ENCODE measurements at places on chromosomes 2 and 18.

DNA sequence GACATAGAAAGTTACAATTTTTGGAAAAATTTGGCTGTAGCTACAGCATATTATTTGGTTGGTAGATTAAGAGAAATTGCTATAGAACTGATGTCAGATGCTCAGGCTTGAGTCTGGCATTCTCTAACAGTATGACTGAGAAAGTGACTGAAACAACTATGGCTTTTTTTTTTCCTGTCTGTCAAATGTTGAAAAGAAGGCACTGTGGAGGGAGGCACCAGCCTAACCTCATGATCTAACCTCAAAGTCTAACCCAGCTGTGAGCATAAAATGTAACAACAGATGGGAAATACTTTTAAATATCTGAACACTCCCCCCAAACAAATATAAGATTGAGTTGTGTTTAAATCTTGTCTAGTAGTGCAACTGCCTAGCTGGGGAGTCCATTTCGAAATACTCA, 629.1 kb downstream of the LRP1B start:
- no peak for DNase-seq

DNA sequence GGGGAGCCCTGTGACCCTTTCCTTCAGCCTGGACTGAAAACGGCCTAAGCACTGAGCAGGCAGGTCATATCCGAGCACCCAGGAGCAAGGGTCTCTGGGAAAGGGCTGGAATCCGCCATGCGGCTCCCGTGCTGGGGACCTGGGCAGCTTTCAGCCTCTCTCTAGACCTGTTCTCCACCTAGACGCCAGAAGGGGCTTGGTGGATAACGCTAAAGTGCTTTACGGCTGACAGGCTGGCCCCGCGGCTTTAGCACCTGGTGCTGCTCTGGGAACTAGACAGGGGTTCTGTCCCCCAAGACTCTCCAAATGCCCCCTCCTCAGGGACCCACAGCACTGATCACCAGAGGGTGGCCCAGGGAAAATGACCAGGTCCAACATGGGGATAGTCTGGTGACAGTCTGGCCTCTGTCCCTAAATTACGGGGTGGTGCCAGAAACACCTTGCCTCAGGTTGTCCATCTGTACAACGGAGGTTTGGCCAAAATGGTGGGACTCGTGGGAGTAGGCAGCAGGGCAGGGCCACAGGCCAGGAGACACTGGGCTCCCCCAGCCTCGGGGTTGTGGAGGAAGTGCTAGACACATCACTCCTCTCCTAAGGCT, 13.0 kb downstream of the SDC1 start:
- no peak for DNase-seq

- no peak for DNase-seq
Observed at GRCh38 chr2:219475278-219475677, 23.4 kb upstream of the GMPPA start.

DNA sequence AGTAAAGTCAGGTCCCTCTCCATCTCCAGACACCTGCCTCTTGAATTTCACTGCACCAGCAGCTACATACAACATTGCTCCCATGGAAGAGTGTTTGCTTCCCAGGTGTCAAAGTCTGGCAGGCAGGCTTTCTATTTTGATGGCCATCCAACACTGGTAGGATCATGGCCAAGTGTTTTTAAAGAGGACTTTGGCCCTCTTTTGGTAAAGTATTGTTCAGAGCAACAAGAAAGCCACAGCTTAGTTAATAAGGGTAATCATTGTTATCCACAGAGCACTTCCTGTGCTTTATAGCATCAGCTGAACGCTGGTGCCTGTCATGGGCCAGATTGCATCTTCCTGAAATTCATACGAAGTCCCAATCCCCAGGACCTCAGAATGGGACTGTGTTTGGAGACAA, 133.2 kb downstream of the NCK2 start:
- no peak for DNase-seq

GRCh38 chr2:182893666-182894065, 27.2 kb upstream of the FRZB start:
- no peak for DNase-seq

DNA sequence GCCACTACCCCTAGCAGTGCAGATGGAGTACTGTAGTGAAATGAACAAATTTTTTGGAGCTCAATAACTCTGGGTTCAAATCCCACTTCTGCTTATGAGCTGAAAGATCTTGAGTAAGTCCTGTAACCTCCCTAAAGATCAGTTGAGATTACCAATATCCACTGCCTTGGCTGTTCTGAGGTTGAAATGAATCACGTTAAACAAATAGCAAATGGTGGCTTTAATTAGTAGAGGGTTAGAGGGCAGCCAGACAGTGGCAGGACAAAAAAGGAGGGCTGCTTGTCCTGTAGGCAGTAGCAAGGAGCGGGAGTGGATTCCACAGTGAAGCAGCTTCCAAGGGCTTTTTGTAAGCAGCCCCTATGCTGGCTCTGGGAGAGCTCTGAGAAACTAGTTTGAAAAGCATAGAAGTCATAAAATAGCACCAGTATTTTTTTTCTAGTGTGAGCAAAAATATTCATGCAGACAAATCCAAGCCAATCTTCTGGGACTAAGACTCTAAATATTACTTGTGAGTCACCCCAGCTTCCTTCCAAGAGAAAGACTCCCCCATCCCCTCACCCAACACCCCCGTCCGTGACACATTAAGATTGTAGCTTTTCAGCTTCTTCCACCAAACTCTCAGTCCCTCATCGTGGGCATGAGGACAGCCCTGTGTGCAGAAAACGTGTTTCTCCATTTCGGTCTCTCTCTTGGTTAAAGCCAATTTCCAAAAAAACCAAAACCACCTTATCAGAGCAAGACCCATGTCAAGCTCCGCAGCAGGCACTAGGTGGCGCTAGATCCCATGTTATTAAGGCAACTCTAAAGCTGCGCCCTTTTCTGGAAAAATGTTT, 123.5 kb upstream of the LGALSL start:
- DNase-seq: peak; percentile 71

DNA sequence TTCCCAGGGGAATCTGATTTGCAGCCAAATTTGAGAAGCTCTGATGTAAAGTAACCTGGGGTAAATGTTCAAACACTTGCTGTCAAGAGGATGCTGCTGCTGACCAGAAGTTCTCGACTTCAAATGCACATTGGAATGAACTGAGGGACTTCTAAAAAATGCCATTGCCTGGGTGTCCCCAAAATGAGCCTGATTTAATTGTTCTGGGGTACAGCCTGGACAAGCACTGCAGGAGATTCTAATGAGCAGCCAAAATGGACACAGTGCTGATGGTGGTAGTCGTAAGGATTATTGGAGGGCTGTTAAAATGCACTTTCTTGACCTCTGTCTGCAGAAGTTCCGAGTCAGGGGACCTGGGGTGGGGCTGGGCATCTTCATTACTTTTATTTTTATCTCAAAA, 49.5 kb downstream of the LIPG start:
- DNase-seq: no peak

DNA sequence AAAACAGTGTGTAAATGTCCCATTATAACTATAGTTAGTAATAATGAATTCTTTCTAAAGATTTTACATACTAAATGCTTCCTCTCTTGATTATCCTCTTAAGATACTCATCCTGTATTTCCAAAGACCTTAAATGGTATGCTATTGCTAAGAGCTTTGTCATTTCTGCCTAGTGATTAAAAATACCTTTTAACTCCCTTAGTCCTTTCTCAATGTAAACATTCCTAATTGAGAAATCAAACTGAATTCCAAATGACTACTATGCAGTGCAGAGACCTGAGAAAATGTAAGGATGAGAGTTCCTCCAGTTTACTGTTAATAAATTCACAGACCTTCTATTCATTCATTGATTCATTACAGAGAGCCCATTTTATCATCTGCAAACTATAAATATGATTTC, 86.9 kb downstream of the SOS1 start:
- no peak for DNase-seq

DNA sequence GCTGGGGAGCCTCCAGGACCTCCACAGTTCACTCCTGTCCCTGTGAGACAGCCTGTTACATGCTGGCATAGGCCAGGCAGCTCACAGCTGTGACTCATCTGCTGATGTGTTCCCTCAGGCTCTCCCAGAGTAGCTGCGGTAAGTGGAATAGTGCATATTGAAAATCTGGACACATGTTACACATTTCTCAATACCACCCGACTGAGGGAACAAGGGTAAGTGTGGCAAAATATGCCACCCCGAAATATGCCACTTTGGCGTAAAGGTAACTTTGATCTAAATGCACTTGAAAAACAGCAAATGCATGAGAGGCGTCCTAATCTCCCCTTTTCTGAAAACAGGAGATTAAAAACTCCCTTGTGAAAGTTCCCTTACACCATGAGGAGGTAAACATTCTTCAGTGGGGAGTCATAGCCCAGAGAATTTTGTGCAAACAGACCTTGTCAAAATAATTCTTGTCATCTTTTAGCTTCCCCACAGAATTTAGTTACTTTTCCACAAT, 557.9 kb downstream of the CCDC85A start:
- DNase-seq: peak; percentile 13

GRCh38 chr18:50839996-50840395, 20.2 kb upstream of the MRO start:
- DNase-seq: no peak

GRCh38 chr2:206442833-206443734, at the start of gene ADAM23:
Gene ADAM23, plus strand, starts transcription at chr2:206443532. Its CDS starts 335 bp downstream, at chr2:206443867.
- DNase-seq: peak; percentile 53

- DNase-seq: no peak
Observed at GRCh38 chr2:110657724-110658305, 20.0 kb downstream of the BUB1 start.
